ENCODE measurements at places on chromosomes 11 and 22. TPM values are rescaled to one million over a fixed set of nuclear protein-coding genes. Genes with fewer than 3 reads are reported as not detected.

GRCh38 chr11:64609436-64610047, 18.5 kb downstream of the SLC22A12 start:
- no peak for DNase-seq

DNA sequence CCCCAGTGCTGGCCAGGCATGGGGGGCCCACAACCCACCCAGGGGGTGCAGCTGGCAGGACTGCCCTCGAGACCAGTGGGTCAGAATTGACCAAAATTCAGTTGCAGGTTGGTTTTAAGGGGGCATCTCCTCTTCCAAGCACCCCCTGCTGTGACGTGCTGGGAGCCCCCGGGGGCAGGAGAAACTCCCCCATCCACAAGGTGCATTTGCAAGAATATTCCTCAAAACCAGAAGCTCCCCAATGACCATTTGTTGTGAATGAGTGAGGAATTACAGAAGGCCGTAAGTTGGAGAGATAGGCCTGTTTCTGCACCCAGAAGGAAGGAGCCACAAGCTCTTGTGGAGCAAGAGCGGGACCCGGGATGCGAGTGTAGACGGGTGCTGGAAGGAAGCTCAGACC, 414.5 kb downstream of the BRD1 start:
- DNase-seq = no peak

DNA sequence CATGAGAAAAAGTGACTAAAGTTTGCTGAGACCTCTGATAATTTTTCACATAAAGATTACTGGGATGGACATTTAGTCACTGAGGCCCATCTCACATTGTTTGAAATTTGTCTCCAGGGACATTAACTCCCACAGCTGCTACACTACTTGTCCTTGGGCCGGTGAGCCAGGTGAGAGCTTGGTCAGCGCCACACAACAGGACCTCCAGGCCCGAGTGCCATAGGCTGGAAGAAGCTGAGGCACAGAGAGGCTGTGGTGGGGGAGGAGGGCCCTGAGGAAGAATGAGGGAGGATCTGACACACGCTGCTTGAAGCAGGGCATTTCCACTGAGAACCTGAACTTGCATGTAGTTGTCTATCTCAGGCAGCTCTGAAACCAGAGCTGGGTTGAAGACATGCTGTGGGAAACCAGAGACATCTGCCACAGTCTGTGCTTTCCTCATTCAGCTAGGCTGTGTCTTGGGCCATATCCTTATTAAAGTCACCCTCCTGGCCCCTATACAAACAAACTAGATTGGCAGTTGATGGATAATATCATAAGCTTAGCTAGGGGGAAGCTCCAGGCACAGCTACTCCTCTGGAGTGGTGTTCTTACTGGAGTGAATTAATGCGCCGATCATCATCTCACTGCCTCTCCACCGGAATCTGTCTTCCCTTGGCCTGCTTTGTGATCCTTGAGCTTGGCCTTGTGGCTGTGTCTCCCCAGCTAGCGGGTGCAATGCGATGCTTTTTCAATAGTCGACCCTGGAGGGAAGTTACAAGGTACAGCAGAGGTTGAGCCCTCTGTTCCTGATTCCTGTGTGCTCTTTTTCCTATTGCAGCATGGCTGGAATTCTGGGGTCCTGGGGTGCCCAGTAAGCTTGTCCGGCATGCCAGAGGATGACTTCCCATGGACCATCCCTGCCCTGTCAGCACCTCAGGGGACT, 225.3 kb upstream of the B3GAT1 start:
- no peak for DNase-seq

DNA sequence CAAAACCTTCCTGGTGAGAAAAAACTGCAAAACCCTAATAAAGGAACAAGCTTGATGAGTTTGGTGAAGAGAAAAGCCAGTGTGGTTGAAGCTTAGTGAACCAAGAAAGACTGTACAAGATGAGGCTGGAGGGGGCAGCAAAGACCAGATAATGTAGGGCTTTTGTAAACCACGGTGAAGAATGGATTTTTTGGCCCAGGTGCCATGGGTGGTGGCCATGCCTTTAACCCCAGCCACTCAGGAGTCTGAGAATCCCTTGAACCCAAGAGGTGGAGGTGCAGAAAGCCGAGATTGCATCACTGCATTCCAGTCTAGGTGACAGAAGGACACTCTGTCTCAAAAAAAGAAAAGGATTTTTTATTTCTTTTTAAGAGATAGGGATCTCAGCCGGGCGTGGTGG, 5.0 kb upstream of the ZDHHC5 start:
- no peak for DNase-seq

DNA sequence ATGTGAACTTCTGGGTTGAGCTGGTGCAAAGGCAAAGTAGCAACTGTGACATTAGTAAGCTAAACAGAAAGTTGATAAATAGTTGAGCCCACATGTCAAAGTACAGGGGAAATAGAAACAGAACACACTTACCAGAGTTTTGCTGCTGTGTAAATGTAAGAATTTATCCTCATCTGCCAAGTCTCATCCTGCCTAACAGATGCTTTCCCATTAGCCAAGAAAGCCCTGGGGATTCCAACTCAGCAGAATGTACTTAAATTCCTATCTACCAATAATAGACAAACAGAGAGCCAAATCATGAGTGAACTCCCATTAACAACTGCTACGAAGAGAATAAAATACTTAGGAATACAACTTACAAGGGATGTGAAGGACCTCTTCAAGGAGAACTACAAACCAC, 7.3 kb upstream of the OR51A2 start:
- DNase-seq = no peak

DNA sequence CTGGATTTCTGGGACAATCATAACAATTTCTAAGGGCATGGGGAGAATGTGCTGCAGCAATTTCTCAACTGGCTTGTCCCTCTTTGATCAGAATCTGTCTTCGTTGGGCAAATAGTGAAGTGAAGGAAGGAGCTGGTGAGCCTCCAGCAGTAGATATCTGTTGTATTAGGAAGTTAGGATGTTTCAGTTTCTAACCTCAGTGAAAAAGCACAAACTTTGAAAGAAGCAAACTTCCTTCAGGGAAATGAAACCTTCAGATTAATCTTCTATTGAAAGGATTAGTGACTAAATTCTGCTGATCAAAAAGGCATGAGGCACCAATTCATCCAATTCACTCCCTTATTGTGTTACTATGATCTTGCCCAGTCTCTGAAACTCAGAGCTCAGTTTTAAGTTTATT, 24.3 kb downstream of the LMO2 start:
- no peak for DNase-seq

DNA sequence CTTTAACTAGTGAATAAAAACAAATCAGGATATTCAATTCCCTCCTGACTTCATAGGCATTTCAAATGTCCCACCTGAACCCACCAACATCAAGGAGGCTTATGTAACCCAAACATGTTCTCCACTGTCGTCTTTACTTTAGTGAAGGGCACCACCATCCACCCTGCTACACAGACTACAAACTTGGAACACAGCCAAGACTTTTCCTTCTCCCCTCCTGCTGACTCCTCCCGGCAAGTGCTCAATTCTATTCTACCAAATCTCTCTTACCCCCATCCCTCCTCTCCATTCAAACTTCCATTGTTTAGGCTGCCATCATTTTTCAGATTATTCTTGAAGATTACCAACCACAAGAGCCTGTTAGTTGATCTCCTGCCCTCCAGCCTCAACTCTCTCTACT, 24.3 kb downstream of the SAAL1 start:
- DNase-seq = no peak

DNA sequence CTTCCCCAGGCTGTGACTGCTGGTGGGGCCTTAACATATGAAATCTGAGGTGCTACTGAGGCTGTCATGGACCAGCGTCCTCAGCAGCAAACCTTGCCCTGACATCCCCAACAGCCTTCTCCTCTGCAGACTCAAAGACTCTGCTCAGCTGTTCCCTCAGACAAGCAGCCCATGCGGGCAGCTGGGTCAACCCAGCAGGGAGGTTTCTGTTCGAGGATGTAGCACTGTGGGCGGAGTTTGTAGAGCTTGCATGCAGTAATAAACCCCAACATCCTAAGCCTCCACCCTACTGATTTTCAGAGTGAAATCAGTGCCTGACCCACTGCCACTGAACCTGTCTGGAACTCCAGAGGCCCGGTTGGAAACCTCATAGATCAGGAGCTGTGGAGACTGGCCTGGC, 88.8 kb upstream of the XKR3 start:
- DNase-seq = no peak

DNA sequence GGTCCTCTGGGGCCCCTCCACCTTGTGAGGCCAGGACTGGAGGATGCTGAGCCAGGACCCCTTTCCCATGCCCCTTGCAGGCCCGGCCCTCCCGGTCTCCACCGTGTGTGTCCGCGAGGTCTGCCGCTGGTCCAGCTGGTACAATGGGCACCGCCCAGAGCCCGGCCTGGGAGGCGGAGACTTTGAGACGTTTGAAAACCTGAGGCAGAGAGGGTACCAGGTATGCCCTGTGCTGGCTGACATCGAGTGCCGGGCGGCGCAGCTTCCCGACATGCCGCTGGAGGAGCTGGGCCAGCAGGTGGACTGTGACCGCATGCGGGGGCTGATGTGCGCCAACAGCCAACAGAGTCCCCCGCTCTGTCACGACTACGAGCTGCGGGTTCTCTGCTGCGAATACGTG, 17.9 kb downstream of the MUC5B start:
- DNase-seq = no peak

DNA sequence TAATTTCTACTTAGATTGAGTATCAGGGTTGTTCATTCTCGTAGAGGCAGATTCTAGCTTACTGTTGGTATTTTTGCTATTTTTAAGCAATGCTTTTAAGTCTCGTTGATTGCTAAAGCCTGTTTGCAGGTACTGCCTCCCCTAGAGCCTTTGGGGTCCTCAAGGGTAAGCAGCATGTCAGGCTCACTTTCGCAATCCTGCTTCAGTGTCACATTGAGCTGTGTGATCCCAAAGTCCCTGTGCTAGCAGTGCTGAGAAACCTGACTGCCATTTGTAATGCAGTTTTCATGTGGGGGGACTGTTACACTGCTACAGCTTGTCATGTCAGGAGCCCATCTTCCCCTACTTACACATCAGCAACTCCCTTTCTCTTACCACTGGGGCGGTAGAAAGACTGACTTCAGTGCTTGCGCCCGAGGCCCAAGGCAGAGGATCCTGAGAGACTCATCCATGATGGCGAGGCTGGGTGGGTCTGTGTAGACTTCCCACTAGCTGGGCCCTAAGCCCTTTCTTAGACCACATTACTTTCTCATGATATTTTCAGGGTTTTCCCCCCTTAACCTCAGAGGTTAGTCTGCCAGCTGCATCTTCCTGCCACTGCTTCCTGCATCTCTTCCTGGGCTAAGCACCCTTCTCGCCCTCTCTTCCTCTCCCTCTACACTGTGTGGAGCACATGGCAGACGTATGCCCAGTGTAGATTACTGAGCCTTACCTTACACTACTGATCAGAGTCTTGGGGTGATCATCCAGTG, 40.8 kb upstream of the ST14 start:
- DNase-seq = no peak

DNA sequence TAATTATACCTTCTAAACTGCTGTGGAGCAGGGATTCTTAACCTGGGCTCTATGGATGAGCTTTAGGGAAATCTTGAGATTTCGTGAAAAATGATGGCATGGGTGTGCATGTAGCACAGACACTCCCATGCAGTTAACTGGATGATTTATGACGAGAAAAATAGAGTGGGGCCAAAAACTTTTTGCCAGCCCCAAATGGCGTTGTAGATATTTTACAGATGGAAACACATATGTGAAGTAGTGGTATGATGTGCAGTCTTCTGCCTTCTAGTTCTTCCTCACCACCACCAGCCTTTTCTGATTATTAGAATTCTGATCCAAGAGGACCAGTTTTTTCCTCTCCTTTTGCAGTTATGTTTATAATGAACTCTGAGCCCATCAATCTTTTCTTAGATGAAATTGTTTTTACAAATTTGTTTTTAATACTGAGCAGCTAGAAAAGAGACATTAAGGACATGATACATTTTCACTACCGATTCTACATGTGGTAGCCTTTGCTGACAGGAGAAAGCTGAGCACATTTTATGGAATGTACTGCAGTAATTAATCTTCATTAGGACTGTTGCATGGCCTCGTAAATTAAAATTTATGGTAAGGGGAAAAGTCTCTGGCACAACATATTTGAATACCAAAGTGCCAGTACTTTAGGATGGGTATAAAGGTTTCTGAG, 261.4 kb downstream of the DDX10 start:
- DNase-seq = no peak

DNA sequence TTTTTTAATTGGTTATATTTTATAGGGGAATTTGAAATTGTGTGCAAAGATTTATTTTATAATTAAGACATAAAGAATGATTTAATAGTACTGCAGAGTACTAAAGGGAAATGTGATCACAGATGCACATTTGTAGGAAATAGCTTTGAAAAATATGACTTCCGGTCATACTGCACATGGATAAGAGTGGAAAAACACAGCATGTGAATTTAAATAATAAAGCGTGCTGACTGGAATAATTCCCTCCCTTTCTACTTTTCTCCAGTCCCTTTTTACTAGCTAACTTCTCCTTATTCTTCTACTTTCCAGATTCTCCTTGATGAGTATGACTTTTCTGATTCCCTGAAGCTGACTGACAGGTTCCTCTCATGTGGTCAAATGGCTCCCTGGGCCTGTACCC, 238.4 kb upstream of the CTSC start:
- no peak for DNase-seq

DNA sequence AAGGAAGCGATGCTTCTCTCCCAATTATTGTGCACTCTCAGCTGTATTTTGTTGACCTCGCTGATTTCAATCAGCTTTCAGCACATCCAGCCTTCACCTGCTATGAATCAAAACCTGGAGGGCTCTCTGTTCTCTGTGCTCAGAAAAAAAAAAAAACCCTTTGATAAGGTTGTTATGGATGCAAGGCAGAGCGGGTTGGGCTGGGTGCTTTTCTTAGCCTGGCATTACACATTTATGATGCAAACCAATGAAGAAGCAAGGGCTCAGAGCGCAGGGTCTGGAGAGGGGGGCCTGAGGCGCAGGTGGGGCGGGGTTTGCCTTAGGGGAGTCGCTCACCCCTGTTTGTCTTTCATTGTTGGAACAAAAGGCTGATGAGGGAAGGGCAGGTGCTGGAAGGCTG, 86.0 kb upstream of the CADM1 start:
- no peak for DNase-seq

DNA sequence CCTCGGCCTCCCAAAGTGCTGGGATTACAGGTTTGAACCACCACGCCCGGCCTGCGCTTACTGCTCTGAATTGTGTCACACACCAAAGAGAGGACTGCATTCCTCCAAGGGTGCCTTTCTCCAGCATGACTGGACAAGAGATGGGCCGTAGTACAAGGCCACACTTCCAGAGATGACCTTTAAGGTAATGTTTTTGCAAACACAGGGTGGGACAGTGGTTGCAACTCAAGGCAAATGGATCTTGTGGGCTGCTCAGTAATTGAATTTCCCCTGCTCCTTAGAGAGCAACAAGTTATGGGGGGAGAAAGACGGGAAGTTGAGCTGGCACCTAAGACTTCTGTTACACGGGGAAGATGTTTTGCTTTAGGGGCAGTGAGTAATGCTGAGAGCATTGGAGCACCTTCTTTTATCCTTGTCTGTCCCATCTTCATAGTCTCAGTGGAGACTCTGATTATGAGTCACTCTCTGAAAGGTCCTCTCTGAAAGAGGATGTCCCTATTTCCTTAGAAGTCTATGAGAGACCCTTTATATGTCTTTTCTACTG, 66.3 kb downstream of the C11orf91 start:
- DNase-seq = no peak

The PGA5 gene
- 0.48 TPM for total RNA-seq

The KREMEN1 gene
- total RNA-seq = 39.7 TPM

The PRG3 gene
- total RNA-seq = not detected

The STT3A gene
- total RNA-seq = 69.7 TPM
